ENCODE measurements at places on chromosomes 5 and 9. TPM values are rescaled to one million over a fixed set of nuclear protein-coding genes. Genes with fewer than 3 reads are reported as not detected.

GRCh38 chr5:151703227-151703626, 16.5 kb upstream of the SPARC start:
- DNase-seq, result no peak

GRCh38 chr5:141196363-141196762, 3.1 kb upstream of the PCDHB11 start:
- no peak for DNase-seq

DNA sequence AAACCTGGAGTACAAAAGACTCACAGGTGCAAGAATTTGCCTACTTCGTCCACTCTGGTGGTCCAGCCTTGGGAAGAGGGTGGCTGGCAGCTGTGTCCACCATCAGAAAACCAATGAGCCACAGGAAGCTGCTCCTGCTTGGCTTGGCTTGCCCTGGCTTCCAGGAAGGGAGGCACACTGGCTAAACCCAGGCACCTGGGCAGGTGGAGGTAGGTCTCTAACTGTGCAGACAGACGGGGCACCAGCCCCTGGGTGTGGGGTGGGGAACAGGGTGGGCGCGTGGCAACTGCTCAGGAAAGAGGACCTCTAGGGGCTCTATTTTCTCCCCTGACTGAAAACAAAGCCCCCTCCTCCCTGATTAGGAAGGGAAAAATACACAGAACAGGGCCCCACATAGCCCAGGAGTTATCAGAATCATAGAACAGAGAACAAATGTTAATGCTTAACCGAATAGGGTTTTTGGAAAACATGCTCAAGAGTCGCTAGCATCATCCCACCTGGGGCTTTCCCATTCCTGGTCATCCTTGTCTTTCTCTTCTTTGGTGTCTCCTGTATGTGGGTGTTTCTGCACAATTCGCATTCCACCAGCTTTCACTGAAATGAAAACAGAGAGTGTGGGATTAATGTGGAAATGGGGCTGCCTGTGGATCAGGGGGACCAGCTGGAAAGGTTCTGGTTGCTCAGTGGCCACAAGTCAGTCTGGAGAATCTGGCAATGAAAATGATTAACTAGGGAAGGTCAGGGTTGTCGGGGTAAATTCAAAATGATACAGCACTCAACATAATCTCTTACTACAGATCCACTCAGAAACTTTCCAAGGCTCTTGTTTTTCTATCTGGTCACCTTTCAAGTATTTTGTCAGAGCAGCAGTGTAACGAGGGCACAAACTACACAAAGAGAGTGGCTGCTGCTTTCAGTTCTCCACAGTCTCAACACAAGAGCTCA, 13.1 kb downstream of the DAP start:
- no peak for DNase-seq

- no peak for DNase-seq
Observed at GRCh38 chr9:36828611-36829013, 205.5 kb downstream of the PAX5 start.

DNA sequence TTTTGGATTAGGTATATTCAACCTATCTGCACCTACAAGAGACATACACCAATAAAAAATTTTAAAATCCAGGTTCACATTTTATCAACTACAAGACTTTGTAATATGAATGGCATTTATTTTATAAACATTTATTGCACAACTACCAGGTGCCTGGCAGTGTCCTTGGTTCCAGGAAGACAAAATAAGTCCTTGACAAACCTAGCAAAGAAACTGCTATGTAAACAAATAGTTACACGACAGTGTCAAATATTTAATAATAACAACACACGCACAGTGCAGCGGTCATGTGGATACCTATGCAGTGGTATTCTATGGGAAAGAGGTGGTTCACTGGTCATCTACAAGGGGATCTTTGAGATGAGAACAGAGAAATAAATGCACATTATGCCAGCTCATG, 120.7 kb downstream of the MYO10 start:
- no peak for DNase-seq

DNA sequence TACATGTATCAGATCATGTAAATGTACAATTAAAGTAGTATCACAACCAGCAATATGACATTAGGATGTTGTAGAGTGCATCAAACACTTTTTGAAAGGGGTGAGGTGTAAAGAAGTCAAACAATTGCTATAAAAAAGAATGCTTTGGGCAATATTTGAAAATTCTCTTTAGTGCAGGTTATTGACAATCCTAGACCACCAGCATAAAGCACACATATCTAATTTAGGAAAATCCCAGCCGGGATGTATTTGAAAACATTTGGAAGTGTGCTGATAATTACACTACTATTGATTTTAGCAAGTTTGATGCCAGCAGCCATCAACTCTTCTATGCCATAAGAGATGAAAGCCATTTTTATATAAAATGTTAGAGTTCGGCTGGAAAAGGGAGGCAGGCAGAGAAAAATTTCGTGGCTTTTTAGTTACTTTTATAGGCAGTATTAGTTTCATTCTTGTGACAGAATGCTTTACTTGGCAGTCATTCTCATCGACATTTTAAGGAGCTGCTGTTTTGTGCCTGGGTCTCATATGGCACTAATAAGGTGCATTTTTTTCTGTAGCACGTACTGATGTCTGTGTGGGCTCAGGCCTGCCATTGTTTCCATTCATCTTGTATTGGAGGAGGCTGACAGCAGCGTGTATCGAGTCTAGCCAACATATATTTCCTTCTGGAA, 285.7 kb downstream of the AOPEP start:
- no peak for DNase-seq

DNA sequence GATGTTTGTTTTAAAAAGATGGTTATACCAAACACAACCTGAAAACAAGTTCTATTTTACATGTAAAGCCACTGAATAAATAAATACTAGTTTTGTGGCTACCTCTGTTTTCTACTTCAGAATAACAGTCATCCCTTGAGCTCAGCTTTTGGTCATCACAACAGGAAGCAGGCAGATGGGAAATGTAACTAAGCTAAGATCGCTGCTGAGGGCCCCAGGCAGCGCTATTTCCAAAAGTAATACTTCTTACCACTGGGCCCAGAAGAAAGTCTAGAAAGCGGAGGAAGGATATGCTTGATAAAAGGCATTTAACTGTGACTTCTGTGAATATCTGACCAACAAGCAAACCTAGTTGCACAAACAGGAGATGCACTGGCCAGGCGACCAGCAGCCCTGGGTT, 61.4 kb downstream of the SERINC5 start:
- no peak for DNase-seq

DNA sequence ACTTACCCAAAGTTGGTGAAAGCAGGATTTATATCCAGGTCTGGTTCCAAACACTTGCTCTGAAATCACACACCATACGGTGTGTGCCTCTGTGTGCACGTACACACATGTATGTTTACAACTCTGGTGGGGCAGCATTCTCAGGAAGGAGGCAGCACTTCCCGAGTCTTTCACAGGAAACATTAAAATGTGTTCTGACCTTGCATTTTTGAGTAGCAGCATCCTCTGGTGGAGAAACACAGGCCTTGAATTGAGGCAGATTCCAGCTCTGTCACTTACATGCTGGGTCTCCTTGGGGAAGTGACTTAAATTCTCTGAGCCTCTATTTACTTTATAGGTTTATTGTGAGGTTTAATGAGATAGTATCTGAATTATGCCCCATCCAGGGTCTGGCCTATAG, 126.4 kb downstream of the RGS3 start:
- no peak for DNase-seq

- no peak for DNase-seq
Observed at GRCh38 chr5:113108485-113108884, 131.9 kb downstream of the DCP2 start.

DNA sequence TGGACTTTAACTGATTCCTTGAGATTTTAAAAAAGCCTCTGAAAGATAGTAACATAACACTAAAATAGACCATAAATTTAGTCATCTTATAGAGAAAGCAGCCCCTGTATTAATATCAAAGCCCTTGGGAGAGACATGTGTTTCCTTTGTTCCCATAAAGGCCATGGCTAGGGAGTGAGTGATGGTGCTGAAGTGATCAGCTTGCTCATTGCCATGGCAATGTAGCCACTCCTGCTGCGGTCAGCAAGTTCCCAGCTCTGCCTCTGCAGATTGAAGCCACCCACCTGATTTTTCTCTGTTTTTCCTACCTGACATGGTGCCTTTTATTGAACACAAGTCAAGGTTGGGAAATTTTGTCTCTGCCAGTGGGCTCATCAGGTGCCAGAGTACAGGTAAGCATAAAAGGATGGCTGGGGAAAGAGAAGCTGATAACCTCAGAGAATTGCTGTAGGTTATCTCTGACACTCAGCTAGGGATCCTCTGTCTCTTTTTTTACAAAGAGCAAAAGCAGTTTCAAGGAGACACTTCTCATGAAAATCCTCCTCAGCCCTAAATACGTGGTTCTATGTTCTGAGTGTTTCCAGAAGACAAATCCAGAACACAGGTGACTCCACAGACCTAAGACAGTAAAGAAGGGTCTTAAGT, 296.3 kb upstream of the NMUR2 start:
- DNase-seq, result no peak

The MAMDC2 gene
- 134 TPM for total RNA-seq

The MSANTD3 gene
- 50.4 TPM for total RNA-seq

The CSF1R gene
- total RNA-seq, result 30.5 TPM

The SPATA31D4 gene
- total RNA-seq, result not detected

The SPATA9 gene
- total RNA-seq, result not detected

The IL4 gene
- not detected for total RNA-seq

The FOXI1 gene
- total RNA-seq, result not detected
